ENCODE measurements at places on chromosomes 7 and 10.

DNA sequence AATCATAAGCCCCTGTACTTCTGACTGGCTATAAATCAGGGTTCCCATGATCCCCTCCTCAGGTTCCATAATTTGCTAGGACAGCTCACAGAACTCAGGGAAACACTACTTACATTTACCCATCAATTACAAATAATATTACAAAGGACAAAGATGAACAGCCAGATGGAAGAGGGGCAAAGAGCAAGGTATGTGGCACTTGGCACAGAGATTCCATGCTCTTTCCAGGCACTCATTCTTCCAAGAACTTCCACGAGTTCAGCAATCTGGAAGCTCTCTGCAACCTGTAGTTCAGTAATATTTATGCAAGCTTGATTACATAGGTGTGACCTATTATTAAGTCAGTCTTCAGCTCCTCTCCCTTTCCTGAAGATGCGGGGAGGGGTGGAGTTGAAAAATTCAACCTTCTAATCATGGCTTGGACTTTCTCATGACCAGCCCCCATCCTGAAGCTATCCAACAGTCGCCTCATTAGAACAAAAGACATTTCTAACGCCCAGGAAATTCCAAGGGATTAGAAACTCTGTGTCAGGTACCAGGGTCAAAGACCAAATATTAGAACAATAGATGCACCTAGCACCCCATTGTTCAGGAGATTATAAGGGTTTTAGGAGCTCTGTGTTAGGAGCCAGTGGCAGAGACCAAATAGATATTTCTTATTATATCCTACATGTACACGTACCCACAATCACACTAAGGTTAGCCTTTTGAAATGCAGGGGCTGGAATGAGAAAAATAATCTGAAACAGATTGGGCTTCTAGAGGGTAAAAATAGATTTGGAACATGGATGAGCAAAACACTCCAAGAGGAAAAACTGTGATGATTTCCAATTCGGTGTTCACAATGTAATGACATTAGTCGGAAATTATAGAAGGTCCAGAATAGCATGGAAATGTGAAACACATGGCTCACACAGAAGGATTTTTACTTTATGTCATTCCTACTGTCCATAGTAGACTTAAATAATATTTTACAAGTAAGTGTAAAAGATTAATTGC, 7.0 kb downstream of the ANKMY2 start:
- DNase-seq = no peak

GRCh38 chr10:22611425-22612115, 102.8 kb downstream of the PIP4K2A start:
- peak; percentile 78 for DNase-seq

GRCh38 chr7:71860572-71860971, 551.6 kb downstream of the CALN1 start:
- no peak for DNase-seq

DNA sequence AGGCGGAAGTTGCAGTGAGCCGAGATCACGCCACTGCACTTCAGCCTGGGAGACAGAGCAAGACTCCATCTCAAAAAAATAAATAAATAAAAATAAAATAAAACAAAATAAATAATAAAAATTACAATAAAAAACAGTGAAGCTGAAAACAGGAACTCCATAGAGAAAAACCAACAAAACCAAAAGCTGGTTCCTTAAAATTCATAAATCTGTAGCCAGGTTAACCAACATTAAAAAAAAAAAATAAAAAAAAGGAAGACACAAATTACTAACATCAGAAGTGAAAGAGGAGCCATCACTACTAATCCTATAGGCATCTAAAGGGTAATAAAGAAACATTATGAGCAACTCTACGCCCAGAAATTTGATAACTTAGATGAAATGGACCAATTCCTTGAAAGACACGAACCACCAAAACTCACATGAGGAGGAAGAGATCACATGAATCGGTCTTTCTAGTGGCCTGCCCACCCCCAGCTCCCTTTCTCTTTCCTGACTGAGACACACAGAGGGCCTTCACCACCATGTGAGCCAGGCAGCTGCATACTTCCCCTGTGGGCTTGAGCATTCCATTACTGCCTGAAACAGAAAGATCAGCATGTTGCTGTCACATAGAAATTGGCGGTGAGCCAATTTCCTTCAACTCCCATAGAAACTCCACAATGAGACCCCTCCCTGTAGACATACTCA, 208.7 kb downstream of the MAD1L1 start:
- no peak for DNase-seq

GRCh38 chr10:1612908-1613307, 124.4 kb downstream of the ADARB2 start:
- no peak for DNase-seq

DNA sequence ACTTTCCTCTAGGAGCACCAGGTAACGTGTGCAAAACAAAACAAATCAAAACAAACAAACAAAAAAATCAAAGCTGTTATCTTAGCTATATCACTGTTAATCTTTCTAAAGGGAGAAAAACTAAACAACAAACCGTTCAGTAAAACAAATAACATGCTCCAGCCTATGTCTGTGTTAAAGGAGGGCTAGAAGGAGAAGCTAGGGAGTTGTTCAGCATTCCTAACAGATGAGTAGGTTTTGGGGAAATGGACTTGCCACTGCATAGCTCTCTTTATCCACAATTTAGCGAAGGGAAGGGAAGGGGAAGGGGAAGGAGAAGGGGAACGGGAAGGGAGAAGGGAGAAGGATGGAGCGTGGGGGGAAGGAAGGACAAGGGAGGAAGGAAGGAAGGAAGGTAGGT, 134.2 kb upstream of the AKR1E2 start:
- no peak for DNase-seq

- DNase-seq = no peak
Observed at GRCh38 chr10:110852947-110853346, 18.8 kb upstream of the PDCD4 start.

DNA sequence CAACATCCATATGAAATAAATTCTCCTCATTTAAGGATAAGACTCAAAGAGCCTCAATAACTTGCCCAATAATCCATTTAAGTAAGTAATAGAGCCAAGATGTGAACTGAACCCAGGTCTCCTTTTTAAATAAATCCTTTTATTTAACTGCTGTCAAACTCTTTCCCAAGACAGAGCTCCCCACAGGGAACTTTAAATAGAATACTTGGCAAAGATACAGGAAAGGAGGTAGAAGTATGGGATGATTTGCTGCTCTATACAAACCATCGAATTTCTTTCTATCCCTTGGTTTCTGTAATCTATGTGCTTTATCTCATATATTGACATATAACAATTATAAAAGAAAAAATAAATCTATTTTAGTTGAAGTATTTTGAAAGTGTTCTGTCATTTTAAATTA, 295.9 kb downstream of the CSTF2T start:
- DNase-seq = no peak

- no peak for DNase-seq
Observed at GRCh38 chr7:3917436-3917835, 616.4 kb downstream of the SDK1 start.

DNA sequence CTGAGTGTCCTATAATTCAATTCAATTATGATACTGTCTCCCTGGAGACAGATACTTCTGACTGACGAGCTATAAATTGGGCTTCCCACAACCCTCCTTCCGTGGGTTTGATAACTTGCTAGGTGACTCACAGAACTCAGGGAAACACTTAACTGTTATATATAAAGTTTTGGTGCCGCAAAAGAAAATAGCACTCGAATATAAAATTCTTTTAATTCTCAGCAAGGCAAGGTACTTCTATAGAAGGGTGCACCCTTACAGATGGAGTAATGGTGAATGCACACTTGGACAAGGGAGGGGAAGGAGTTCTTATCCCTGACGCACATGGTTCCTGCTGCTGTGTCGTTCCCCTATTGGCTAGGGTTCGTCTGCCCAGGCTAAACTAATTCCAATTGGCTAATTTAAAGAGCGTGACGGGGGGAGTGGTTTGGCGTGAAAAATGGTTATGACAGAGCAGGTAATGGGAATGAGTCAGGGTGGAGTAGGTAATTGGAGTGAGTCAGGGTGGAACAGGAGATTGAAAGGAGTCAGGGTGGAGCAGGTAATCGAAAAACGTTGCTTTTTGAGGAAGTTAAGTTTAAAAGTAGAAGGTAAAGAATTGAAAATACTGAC, 20.8 kb upstream of the GHITM start:
- no peak for DNase-seq

DNA sequence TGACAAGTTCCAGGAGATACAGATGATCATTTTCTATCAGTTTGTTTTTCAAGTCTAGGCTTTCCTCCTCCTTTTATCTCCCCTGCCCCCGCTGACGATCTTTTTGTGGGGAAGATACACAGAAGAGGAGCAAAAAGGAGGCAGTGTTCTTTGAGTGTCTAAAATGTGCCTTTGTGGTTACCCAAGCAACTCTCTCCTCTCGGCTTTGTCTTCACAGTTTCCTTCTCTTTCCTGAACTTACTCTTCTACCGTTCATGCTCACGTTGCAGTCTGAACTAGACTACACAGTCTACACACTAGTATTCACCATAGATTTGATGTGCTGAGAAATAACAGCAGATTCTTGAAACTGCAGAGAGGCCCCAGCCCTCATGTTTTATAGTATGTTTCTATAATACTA, 23.6 kb downstream of the CEP41 start:
- peak; percentile 52 for DNase-seq

DNA sequence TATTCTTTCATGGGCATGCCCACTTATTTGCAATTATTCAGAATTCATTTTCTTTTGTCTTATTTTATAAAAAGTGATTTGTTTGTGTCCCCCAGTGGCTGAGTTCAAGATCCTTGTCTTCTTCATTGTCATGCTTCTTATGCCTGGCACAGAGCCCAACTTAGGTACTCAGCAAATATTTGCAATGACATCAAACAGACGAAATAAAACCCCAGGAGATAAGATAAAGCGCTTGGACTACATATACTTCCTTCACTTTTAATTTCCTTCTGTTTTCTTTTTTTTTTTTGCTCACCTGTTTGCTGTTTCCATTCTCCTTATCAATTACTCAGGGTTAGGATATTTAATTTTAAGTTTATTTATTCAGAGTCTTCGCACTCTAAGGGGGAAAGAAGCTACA, 225.0 kb downstream of the SDHAF3 start:
- no peak for DNase-seq

GRCh38 chr10:17348011-17348500, 106.3 kb downstream of the ST8SIA6 start:
- DNase-seq = no peak

- peak; percentile 69 for DNase-seq
Observed at GRCh38 chr7:35424869-35425495, 171.1 kb upstream of the TBX20 start.

GRCh38 chr10:9311702-9312499, 1257.4 kb downstream of the GATA3 start:
- DNase-seq = no peak

DNA sequence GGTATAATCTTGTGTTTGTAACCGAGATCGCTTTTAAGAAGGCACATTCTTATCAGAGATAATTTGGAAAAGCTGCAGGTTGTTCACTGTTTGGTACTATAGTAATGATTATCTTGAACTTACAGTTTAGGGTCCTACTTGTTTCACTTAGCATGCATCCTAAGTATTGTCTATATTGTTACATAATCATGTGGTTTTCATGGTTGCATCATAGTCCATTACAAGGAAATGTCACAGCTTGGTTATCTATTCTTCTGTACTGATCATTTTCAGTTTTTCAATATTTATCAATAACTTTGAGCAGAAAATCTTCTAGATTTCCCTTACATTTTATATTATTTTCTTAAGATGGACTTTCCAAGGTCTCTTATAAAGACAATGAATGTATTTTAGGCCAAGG, 116.3 kb downstream of the PLPP4 start:
- DNase-seq = no peak

DNA sequence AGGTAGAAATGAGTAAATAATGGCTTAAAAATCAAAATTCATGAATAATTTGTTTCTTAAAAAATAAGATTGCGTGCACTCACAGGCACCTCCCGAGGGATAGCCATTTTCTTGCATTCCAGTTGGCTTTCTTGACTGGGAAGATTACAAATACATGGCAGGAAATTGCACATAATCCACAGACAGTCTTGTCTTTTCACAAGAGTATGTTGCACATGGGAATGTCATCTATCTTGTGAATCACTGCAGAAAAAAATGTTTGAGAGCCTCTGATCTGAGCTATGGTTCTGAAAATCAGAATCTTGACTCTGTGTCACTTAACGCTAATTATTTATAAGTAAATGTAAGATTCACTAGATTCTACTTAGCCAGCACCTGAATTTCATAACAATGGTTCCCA, 74.1 kb upstream of the PRKG1 start:
- no peak for DNase-seq

DNA sequence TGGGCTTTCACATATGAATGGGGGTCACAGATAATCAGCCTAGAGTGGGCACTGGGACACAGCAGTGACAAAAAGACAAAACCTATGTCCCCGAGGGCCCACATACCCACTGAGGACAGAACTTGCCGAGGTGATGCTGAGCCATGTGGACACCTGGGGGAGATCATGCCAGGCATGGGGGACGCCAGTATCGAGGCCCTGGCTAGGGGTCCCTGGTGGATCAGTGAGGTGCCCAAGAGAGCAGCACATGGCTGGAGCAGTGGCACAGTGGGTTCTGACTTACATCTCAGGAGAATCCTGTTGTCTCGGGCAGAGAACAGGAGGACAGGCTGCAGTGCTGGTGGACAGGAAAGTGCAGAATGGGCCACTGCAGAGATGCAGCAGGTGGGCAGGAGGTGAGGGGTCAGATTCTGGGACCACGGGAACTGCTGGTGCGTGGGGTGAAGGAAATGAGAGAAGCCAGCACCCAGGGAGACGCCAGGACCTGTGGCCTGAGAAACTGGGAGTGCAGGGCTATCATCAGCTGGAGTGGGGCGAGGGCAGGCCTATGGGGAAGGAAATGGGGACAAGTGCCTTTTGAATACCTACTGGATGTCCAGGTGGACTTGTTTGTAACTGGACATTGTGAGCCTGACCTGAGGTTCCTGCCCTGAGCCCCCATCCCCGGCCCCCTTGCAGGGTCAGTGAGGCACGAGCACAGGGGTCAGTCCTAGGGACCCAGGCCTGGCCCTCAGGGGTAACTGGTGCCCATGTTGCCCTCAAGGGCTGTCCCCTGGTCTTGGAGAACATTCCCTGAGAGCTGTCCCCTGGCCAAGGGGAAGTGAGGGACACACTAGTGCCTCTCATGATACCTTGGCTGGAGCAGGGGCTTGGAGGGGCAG, 91.2 kb upstream of the RET start:
- no peak for DNase-seq

DNA sequence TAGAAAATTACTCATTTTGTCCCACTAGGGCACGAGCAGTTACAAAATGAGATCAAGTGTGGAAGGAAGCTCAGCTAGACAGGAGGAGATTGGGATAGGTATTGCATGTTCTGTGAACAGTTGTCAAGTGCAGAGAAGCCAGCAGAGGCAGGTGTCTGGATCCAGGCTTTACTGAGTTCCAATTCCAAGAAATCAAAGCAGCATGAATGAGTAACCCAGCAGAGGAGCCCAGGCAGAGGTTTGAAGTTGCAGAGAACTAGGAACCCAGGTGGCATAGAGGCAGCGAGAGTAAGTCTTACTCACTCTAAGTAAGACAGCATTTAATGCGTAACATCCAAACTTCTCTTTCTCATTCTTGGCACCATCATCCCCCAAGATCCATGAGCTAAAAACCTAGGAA, 11.8 kb downstream of the MRC1 start:
- DNase-seq = no peak

- DNase-seq = no peak
Observed at GRCh38 chr10:59847888-59848287, 58.5 kb downstream of the CCDC6 start.

All from activated naive CD4-positive, alpha-beta T cell treated with anti-CD3 and anti-CD28 coated beads for 36 hours (primary cell).